ENCODE measurements at places on chromosomes 5 and 9.
A peak's percentile ranks its signal among the peaks of the same experiment; 100 is the strongest.

DNA sequence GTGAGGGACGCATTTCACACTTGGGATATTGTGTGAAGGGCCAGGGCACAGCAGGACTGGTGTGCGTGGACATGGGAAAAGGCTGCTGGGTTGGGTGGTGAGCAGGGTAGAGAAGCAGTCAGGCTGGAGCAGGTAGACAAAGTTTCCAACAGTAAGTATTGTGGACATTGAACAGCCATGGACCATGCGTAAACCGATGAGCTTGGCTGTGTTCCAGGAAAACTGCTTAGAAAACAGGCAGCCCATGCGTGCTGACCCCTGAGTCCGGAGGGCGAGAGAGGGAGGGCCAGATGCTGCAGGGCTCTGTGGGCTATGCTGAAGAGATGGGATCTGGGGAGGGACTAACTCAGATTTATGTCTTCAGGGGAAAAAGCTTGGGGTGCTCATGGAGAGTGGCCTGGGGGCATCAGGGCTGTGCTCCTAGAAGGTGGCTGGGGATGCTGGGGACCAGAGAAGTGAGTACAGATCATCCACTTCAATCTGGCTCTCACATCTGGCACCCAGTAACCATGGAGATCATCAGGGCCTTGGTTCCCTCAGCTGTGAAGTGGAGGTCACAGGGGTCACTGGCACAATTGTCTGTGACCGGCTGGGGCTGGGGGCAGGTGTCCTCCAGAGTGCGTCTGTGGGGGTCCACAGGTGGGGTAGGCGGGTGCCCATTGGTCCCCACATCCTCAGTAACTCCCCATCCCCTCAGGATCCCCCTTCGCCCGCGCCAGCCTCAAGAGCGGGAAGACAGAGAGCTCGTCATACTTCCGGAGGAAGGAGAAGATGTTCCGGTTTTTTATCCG is 93.3 kb downstream of the CACNA1B start:
- H3K36me3 ChIP-seq: peaks cover 5% of the 10 kb centered on the region
- no peaks in the 10 kb centered on the region for H3K4me1 ChIP-seq
- no peak for DNase-seq
- H3K4me3 ChIP-seq: no peak overlapping the region
- H3K27ac ChIP-seq: no peak overlapping the region

GRCh38 chr5:125717209-125717608 is 706.0 kb upstream of the GRAMD2B start:
- H3K27me3 ChIP-seq: no peaks in the 10 kb centered on the region
- no peaks in the 10 kb centered on the region for H3K36me3 ChIP-seq
- H3K4me1 ChIP-seq: no peaks in the 10 kb centered on the region
- no peak for DNase-seq
- H3K27ac ChIP-seq: no peak overlapping the region
- H3K4me3 ChIP-seq: no peak overlapping the region

- H3K27ac ChIP-seq: no peak overlapping the region
- no peak for DNase-seq
- H3K27me3 ChIP-seq: peaks cover 1% of the 10 kb centered on the region
- no peaks in the 10 kb centered on the region for H3K4me1 ChIP-seq
Observed at GRCh38 chr5:9197881-9198260, 348.0 kb downstream of the SEMA5A start.

DNA sequence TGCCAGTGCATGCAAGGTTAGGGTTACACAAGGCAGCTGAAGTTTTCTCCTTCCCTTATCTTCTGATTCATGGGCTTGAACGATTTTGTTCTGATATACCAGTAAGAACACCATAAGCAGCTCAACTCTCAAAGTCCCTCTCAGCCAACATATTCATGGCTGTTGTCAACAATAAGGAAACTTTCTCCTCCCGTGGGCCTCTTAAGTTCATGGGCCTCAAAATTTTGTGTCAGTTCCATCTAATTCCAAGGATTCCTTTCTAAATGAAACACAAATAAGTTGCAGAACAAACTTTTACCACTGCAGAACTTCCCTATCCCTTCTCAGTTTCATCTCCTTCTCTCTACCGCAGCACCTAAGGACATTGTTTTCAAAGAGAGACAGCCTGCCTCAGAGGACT is 23.6 kb upstream of the CAST start:
- no peaks in the 10 kb centered on the region for H3K27me3 ChIP-seq
- no peak overlapping the region for H3K4me3 ChIP-seq
- no peak overlapping the region for H3K27ac ChIP-seq

DNA sequence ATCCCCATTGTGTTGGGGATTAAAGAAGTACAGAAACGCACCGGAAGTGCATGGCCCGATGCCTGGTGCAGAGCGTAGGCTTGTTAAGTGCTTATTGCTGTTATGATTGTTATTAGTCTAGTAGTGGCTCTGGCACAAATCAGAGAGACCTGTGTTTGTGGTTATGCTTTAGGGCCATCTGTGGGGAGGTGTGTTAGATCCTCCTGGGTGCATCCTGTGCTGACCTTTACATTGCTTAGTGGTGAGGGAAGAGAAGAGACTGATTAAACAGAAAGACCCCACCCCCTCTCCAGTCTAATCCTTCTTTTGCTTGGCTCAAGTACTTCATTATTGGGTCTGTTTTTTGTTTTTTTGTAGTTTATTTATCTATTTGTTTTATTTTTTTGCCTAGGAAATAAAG is 112.7 kb upstream of the SPRY4 start:
- H3K4me1 ChIP-seq: peaks cover 41% of the 10 kb centered on the region
- no peak for DNase-seq
- no peak overlapping the region for H3K27ac ChIP-seq
- no peaks in the 10 kb centered on the region for H3K36me3 ChIP-seq
- peaks cover 9% of the 10 kb centered on the region for H3K27me3 ChIP-seq

- no peak for DNase-seq
- peaks cover 5% of the 10 kb centered on the region for H3K4me1 ChIP-seq
- no peak overlapping the region for H3K4me3 ChIP-seq
- peaks cover 66% of the 10 kb centered on the region for H3K36me3 ChIP-seq
- peaks cover 3% of the 10 kb centered on the region for H3K27me3 ChIP-seq
- no peak overlapping the region for H3K27ac ChIP-seq
Observed at GRCh38 chr9:111566234-111566633, 33.2 kb downstream of the PTGR1 start.

DNA sequence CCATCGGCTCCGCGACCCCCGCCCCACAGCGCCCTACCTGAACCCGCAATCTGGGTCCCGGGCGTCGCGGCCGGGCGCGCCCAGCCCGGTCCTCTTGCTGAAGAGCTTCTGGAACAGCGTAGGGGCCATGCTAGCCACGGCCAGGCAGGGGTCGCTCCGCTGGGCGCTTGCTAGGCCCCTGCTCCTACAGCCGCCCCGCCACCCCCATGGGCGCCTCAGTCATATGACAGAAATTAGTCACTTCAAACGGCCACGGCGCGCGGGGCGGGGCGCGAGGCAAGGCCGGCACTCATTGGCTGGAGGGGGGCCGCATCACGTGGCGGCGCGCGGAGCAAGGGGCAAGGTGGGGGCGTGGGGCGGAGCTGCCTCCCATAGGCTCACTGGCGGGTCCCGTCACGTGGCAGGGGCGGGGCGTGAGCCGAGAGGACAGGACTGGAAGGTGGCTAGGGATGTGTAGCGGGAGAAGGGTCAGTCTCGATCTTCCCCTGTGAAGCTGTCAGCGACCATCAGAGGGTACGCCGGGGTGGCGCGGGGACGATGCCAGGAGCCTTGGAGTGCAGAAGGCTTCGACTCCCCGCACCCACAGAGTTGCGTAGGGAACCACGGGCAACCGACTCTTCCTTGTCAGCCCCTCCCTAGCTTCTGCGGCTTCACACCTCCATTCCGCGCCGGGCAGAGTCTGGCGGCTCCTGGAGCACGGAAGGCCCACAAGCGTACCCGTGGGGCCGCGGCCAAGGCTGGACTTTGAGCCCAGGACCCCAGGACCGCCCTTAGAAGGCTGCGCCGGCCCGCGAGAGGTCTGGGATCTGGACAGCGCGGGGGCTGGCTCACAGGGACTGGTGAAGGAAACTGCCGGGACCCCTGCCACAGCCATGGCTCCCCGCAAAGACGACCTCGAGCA is at the start of gene FNIP1:
TSS of gene FNIP1 (minus strand) at position 225 of the 901 bp plus-strand sequence. CDS start at position 129, 96 bp downstream.
- DNase-seq: peak; percentile 98
- H3K27me3 ChIP-seq: peaks cover 3% of the 10 kb centered on the region
- peak within 1 kb of the TSS; percentile 99 for H3K4me3 ChIP-seq
- H3K27ac ChIP-seq: peak within 1 kb of the TSS; percentile 87
- no peaks in the 10 kb centered on the region for H3K36me3 ChIP-seq

- no peak for DNase-seq
- H3K4me1 ChIP-seq: no peaks in the 10 kb centered on the region
- no peaks in the 10 kb centered on the region for H3K36me3 ChIP-seq
- no peak overlapping the region for H3K4me3 ChIP-seq
- no peaks in the 10 kb centered on the region for H3K27me3 ChIP-seq
- H3K27ac ChIP-seq: no peak overlapping the region
Observed at GRCh38 chr5:57581772-57582171, 99.2 kb upstream of the ACTBL2 start.

DNA sequence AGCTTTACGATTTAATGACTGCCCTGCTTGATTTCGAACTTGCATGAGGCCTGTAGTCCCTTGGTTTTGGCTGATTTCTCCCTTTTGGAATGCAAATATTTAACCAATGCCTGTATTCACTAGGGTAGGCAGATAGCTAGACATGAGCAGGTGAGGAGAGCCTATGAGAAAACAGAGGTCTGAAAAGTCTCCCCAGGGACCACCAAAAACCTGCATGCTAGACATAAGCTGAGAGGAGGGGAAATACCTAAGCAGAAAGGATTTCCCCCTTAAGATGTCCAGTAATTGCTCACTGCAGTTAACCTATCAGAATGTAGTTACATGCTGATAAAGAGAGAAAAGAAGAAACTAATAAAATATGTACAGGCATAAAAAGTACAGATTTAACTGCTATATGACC is 667.4 kb upstream of the SEMA6A start:
- no peak overlapping the region for H3K4me3 ChIP-seq
- no peak for DNase-seq
- H3K27me3 ChIP-seq: peaks cover 2% of the 10 kb centered on the region

DNA sequence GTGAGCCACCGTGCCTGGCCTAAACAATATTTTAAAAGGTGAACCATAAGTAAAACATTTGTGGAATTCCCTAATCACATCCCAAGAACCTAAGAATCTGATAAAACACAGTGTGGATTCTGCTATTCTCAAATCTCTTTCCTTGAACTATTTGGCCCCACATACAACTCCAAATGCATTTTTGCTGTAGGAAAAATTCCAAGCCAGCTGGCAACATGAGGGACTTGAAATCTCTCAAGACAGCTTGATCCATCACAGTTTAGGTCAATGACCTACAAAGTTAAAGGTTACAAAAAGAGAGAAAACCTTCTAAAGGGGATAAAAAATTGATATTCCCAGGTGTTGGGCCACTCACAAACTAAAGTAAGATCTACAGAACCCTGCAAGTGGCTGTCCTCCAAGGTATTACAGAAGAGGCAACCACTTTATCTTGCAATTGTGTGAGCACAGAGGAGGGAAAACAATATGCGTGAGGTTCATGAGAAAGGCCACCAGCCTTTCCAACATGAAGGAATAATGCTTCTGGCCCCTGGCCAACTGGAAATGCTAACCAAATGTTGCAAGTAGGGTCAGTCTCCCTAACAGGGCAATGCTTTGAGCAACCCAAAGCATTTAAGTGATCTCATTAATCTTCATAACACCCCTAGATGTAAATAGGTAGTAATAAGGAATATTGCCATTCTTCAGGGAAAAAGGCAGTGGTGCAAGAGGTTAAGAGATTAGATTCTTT is 221.4 kb downstream of the SEMA5A start:
- no peaks in the 10 kb centered on the region for H3K36me3 ChIP-seq
- H3K27me3 ChIP-seq: no peaks in the 10 kb centered on the region
- no peak for DNase-seq
- no peaks in the 10 kb centered on the region for H3K4me1 ChIP-seq

DNA sequence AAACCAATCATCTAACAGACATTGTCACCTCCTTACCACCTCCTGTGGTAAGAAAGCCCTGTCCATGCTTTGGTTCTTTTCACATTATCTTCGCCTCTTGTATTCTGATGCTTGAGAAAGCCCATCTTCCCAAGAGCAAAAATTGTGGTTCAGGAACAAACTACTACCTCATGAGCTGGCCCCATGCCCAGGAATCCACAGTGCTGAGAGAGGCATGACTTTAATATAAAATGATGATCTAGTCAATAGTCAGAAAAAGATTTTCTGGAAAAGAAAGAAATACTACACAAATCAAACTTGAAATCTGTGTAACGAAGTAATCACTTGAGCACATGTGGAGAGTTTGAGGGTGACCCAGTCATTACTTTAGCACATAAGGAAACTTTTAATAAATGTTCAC is 94.7 kb downstream of the FGF10 start:
- no peaks in the 10 kb centered on the region for H3K4me1 ChIP-seq
- H3K27me3 ChIP-seq: no peaks in the 10 kb centered on the region
- H3K27ac ChIP-seq: no peak overlapping the region
- no peak overlapping the region for H3K4me3 ChIP-seq
- no peak for DNase-seq
- no peaks in the 10 kb centered on the region for H3K36me3 ChIP-seq

DNA sequence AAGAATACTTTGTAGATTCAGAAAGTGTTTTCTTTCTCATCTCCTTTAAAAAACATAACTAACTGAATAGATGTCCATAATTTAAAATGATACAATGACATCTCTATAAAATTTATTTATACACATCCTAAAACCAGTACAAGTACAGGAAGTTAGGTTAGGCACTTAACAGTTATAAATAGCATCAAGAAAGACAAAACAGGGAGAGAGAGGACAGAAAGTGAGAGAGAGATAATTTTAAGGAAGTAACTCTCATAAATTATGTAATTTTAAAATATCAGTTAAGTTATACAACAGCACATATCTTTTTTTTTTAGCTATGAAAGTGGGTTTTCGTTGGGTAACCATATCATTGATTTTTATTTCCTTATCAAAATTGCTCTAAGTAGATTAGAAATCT is 1068.6 kb downstream of the TAF11L14 start:
- no peaks in the 10 kb centered on the region for H3K36me3 ChIP-seq
- H3K27ac ChIP-seq: no peak overlapping the region
- no peak overlapping the region for H3K4me3 ChIP-seq
- DNase-seq: no peak

DNA sequence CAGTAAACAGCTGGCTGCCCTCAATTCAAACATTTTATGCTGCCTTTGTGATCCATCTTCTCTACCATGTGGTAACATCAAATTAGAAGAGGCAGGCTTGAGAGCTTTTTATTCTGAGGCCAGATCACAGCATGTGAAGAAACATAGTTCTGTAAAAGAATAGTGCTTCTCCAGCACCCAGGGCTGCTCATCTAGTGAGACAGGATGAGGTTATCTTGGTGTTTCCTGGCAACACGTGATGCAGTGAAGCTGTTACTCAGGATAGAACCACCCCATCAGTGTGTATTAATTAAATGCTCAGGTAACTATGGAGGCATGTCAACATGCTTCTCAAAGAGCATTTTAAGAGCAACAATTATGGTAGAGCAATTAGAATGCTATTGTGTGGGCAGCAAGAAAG is 400.5 kb upstream of the ACO1 start:
- no peak overlapping the region for H3K4me3 ChIP-seq
- H3K27ac ChIP-seq: no peak overlapping the region
- H3K4me1 ChIP-seq: no peaks in the 10 kb centered on the region

DNA sequence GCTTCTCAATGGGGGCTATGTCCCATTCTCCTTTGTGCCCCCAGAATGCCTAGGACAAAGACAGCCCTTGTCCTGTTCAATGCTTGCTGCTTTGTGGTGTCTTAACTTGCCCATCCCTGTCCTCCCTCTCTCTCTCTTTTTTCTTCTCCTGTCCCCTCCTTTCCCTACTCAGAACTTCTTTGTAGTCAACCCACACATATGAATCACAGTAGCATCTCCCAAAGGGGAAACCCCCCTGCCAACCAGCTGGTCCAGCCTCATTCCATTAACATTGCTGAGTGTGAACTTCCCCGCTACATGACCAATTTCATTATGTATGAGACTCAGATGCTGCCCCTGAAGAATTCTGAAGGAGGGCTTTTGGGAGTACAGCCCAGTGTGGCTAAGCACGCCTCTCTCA is 408.3 kb downstream of the ENC1 start:
- no peaks in the 10 kb centered on the region for H3K36me3 ChIP-seq
- no peak for DNase-seq
- no peak overlapping the region for H3K4me3 ChIP-seq
- no peaks in the 10 kb centered on the region for H3K27me3 ChIP-seq

Measured in endothelial cell (in vitro differentiated cells).